ENCODE measurements at places on chromosomes 4 and X.

- DNase-seq: peak; percentile 83
These were observed 4.7 kb downstream of the RASGEF1B start for GRCh38 chr4:81466841-81467671.

DNA sequence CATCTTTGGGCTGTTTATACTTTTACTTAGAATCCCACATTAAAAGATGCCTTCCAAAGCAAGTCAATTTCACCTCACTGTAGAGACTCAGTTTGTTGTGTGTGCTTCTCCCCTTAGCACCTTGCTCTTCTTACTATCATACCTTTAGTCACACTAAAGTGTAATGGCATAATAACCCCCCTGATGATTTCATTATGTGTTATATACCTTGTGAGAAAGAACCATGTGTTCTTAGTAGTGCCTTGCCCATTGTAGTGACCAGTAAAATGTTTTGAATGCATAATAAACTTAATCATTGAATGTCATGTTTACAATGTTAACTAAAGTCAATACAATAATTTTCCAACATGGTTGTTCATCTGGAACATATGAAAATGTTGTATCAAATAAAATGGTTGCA lies 1621.9 kb downstream of the PCDH7 start:
- no peak for DNase-seq

- DNase-seq: no peak
These were observed 28.6 kb upstream of the LSM6 start for GRCh38 chr4:146146918-146147317.

DNA sequence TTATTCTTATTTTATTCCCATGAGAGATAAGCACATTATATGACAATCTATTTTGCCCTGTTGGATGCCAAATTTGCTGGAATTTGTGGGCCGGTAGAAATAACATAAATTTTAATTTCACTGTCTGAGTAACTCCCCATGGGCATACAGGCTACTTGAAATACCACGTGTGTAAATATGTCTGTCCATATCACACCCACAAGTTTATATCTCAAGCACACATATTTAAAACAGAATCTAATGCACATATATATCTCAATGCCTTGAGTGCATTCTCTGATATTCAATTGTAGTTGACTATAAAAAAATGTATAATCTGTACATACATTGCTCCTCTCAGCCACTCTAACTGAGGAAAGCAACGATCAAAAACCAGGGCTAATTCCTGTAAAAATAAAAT lies 51.2 kb downstream of the PPARGC1A start:
- peak; percentile 21 for DNase-seq

GRCh38 chr4:8473920-8474590 lies 33.5 kb downstream of the TRMT44 start:
- DNase-seq: peak; percentile 12

- DNase-seq: no peak
These were observed 71.6 kb downstream of the MCUB start for GRCh38 chr4:109631532-109632108.

GRCh38 chrX:45773572-45773971 lies 572.9 kb upstream of the DIPK2B start:
- no peak for DNase-seq

GRCh38 chr4:185071236-185071811 lies 53.0 kb downstream of the HELT start:
- DNase-seq: no peak

DNA sequence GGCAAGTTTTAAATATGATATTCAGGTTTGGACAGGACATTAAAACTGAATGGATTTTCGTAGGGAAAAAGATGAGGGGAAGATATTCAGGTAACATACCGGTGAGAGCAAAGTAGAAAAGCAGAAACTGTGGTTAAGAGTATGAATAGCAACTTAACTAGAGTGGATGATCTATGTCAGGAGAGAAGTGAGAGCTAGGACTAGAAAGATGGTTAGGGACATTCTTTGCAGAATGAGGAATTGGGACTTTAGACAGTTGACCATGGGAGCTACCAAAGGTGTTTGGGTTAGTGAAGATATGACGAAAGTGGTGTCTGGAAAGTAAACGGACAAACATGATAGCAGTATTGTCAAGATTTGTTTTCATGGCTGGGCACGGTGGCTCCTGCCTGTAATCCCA lies 45.2 kb downstream of the ANXA5 start:
- DNase-seq: no peak

- no peak for DNase-seq
These were observed 94.8 kb upstream of the GRPR start for GRCh38 chrX:16028576-16028975.

DNA sequence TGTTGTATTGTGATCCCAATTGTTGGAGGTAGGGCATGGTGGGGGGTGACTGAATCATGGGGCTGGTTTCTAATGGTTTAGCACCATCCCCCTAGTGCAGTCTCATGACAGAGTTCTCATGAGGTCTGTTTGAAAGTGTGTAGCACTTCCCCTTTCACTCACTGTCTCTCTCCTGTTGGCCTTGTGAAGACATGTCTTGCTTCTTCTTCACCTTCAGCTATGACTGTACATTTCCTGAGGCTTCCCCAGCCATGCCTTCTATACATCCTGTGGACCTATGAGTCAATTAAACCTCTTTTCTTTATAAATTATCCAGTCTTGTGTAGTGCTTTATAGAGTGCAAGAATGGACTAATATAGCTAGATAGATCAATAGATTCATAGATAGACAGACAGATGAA lies 230.0 kb downstream of the MAGEE1 start:
- DNase-seq: no peak

DNA sequence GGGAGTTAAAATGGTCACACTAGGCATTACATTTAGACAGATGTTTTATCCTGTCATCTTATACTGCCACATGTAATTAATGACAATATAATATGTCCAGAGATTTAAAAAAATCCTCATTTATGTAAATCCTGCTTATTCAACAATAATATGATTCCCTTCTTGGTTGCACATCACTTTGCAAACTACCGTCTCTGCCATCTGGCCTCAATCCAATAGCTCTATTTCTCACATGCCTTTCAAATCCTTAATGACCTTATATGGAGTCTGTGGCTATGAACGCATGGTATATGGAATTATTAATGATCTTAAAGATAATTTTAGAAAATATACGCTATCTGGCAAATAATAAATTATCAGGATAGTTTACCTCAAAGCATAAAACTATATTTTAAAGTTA lies 144.5 kb downstream of the NPNT start:
- DNase-seq: peak; percentile 39

- no peak for DNase-seq
These were observed 5.5 kb upstream of the FGF2 start for GRCh38 chr4:122821092-122821491.

DNA sequence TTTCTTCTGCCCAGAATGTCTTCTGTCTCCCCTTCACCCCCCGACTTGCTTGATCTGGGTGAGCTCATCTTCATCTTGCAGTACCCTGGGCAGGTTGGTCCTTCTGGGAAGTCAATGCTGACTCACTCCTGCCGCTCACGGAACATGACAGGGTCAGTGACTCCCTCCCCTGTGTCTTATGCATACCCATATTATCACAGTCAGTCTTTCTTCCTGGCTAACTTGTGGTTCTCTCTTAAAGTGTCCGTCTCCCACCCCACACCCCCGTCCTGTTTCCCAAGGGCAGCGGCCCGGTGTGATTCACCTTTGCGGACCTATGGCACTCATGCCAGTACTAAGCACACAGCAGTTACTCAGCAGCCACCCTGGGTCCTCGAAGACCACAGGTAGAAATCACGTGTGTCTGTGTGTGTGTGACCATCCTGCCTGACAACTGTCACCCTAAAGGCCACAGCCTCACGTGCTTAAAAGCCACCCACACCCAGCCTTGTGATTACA lies 17.7 kb downstream of the IQSEC2 start:
- DNase-seq: peak; percentile 60

GRCh38 chr4:85761803-85762528 lies 287.0 kb downstream of the ARHGAP24 start:
- DNase-seq: no peak

DNA sequence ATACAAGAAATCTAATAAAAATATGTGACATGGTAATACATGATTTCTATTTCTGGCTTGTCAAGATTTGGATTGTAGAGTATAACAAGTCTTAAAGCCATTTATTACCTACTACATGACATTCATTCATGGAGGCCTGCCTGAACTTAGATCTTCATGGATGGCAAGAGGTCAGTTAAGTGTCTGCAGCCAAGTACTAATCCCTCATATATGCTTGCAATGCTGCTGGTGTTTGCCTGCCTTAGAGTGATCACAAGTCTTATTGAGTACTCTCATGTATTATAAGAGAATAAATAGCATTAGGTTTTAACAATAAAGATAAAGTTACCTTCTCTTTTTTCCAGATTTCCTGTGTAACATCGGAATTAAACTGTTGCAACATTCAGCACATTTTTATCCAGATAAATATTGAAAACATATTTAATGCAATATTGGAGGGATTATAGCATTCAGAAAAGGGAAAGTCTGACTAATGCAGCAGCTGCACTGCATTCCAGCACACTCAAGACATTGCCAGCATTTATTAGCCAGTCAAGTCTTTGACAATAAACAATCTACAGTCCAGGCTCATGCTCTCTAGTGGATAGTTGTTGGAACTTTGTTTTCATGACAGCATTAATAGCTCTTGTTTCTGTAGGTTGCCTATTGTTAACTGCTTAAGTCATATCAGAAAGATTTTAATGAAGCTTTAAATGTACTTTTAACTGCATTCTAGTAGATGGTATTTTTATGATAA lies 737.1 kb downstream of the FAT4 start:
- peak; percentile 87 for DNase-seq

All from fibroblast of skin of scalp (primary cell).